CD4-positive, CD25-positive, alpha-beta regulatory T cell (primary cell): ENCODE measurements at places on chromosomes 5 and 9. TPM values are rescaled to one million over a fixed set of nuclear protein-coding genes. Genes with fewer than 3 reads are reported as not detected.
A peak's percentile ranks its signal among the peaks of the same experiment; 100 is the strongest.

DNA sequence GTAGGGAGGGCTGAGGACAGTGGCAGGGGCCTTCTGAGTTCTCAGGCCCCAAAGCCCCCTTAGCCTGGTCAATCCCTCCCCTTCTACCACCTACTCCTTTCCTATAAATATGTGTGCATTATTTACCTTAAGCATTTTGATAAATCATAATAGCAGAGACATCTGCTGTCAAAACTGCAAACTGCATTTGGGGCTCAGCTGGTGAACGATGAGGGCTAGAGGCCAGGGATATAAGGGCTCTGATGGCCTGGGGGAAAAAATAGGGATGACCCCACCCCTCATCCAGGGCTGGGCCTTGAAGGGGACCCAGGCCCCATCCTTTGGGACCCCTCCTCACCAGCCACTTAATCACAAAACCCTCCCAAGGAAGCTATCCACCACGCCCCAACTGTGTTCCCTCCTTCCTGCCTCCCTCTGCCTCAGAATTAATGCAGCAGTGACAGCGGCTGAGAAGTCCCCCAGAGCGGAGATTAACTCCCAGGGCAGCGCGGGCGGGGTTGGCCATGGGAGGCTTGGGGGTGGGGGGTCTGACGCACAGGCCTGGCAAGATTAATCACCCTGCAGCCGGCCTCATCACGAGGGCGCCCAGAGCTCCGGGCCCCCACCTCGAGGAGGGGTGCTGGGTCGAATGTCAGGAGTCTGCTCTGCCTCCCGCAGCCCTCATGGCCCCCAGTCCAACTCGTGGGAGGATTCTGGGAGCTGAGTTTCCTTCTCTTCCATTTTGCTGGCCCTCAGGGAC lies 42.1 kb downstream of the CXXC5 start:
- DNase-seq: peak; percentile 37

GRCh38 chr9:19876569-19877316 lies 87.9 kb upstream of the SLC24A2 start:
- no peak for DNase-seq

- DNase-seq: no peak
Measured at GRCh38 chr5:11110128-11110527, 349.1 kb upstream of the DAP start.

- DNase-seq: no peak
Measured at GRCh38 chr5:66958980-66959641, 237.5 kb downstream of the CD180 start.

The GRM6 gene
- total RNA-seq: not detected

DNA sequence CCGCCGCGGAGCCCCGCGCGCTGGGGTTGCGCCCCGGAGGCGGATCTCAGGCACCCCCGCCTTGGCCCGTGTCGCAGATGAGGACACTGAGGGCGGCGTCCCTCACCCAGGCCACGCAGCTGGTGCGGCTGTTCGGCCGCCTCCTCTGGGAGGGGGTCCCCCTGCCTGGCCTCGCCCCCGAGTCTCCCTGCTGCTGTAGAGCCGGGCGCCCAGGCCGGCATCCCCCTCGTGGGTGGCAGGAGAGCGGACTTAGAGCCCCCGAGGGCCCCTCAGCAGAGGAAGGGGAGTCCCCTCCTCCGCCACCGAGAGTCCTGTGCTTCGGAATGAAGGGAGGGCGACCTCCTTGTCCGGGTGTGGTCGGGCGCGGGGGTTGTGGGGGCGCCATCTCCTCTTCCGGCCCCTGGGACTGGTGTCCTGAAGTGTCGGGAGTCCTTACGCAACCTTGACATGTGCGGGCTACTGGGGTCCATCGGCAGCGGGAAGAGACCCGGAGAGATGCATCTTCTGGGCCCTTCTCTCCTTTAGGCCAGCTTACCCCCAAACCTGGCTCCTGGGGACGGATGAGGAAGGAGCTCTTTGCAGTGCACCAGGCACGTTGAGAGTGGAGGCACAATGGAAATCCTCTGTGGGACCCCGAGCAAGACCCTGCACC lies 11.7 kb upstream of the EXOSC2 start:
- no peak for DNase-seq

- no peak for DNase-seq
Measured at GRCh38 chr9:86301686-86302085, 19.3 kb upstream of the ISCA1 start.

The PCDHB5 gene
- total RNA-seq: not detected

The LHFPL2 gene
- 0.47 TPM for total RNA-seq

DNA sequence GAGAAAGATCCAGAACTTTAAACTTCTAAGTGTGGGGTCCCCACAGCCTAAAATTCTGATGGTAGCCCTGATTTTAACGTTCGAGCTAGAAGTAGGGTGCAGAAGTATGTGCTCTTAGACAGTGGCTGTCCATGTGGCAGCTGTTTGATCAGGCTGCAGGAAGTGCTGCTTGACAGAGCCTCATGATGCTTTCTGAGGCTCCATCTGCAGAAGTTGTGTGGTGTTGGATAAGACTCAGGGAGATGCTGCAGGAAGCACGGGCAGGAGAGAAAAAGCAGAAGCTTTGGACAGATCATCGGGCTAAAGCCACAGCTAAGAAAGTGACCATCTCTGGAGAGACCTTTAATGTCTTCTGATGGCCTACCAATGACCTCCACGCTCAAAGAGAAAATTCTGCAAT lies 8.1 kb downstream of the MTMR12 start:
- DNase-seq: no peak

The MYMK gene
- not detected for total RNA-seq

- no peak for DNase-seq
Measured at GRCh38 chr5:40495237-40495635, 184.5 kb upstream of the PTGER4 start.

- DNase-seq: no peak
Measured at GRCh38 chr5:157345485-157345884, 79.6 kb downstream of the CYFIP2 start.

DNA sequence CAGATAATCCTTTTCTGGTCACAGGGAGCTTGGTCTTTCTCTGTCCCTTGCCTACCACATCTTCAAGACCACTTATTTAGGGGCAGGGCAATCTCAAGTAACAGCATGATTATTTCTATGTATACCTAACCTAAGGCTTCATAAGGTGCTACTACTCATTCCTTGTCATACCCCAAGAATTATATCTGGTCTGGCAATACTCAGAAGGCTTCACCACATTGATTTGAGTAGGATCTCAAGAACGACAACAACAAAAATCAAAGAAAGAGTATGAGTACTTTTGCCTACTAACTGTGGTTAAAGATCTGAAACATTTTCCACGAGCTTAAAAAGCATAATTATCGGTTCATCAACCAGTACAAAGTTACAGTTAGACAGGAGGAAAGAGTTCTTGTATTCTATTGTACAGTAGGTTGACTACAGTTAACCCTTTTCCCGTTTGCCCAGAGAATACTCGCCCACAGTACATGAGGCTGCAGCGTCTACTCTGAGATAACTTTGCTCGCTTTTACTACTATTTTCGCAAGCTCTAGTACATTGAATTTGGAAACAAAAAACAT lies 41.0 kb downstream of the FANCC start:
- DNase-seq: peak; percentile 12

- DNase-seq: no peak
Measured at GRCh38 chr9:38333047-38333446, 59.5 kb upstream of the ALDH1B1 start.

DNA sequence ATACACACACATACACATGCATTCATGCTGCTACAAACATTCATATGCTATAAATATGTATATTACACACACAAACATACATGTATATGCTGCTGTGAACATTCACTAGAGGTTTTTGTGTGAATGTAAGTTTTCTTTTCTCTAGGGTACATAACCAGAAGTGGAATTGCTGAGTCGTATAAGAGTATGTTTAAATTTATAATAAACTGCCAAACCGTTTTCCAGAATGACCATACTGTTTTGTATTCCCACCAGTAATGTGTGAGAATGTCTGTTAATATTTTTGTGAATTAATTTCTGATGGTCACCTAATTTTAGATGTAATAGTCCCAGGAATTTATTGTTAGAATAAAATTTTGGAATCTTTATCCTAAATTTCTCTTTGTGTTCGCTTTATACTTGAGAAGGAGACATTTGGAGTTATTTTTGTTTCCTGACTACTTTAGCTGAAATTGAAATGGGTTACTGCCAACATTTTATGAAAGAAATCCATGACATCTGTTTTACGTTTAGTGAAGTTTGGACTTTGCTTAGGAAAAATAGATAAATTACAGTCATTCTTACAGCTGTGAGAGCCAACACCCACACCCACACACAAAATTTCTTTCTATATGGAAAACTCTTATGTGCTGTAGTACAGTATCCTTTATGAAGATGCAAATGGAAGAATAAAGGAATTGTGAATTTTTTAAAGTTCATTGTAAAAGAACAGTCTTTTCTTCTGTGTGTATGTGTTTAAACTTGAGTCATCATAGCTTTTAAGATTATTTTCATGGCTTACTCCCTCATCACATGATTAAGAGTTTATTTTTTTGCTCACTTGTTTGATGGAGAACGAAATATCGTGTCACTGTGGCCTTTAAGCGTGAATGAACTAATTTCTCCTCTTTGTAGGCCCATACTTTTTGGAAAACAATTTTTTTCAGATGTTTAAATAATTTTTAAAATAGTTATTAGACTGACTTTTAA lies 24.3 kb downstream of the CENPP start:
- no peak for DNase-seq

The BRINP1 gene
- total RNA-seq: not detected

The LCN10 gene
- total RNA-seq: 0.30 TPM

DNA sequence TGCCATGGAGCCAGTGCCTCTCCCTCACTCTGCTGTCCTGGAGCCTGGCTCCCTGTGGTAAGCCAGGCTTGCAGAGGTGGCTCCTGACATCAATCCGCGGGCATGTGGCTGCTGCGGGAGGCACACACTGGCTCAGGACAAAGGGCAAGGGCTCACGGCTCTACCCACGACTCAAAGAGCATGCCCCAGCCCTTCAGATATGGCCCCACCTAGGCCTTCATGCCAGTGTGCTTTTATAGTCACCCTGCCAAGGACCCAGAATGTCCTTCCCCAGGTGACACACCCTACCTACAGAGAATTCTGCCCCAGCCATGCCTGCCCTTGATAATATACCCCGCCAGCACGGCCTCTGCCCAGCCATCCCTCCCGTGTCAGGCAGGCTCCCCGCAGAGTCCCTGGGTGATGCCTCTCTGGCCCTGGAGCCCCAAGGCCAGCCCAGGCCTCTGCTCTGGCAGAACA lies 1.6 kb downstream of the MGAT4B start:
- DNase-seq: no peak

The CCL28 gene
- 14.8 TPM for total RNA-seq

DNA sequence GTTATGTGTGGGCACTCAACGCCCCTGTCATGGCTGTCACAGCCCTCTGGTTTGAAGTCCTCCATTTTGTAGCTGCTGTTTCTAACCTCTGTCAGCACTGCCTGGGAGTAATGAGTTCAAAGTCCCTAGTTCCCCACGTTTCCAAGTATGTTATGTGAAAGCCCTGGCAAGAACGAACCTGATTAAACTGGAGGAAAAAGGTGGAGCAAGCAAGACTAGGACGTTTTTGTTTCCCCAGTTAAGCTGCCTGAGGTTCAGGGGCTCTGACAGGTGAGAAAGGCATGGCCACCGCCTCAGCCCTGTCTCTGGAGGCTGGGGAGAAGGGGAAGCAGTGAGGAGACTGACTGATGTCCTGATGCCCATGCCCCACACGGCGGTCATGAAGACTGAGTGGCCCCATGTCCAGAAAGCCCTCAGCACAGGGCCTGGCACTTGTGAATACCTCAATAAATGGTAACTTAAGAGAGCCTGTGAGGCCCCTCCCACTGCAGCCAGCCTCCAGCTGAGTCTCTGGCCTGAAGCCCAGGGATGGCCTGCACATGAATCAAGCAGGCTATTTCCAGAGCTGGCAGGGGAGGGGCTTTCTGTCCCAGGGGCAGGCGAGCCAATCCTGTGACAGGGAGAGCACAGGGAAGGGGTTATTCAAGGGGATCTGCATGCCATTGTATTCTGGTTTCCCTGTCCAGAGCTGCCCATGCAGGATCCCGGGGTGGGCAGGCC lies 61.8 kb downstream of the PFDN1 start:
- DNase-seq: no peak

The PDZD2 gene
- 1.3 TPM for total RNA-seq

DNA sequence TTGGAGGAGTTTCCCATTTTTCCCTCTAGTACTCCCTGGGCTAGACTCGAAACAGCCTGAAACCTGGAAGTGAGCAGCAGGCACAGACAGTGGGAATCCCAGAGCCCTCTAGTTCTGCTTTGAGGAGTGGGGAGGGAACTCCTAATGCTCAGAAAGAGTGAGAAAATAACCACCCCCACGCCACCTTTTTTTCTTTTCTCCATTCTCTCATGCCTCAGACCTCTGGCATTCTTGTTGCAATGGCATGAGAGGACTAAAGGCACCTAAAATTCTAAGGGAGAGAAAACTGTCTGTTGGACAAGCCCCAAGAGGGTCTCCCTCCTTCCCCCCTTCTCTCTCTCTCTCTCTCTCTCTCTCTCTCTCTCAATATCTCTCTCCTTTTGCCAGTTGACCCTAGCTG lies 15.1 kb upstream of the IRF1 start:
- no peak for DNase-seq

The CD74 gene
- 1,110 TPM for total RNA-seq

DNA sequence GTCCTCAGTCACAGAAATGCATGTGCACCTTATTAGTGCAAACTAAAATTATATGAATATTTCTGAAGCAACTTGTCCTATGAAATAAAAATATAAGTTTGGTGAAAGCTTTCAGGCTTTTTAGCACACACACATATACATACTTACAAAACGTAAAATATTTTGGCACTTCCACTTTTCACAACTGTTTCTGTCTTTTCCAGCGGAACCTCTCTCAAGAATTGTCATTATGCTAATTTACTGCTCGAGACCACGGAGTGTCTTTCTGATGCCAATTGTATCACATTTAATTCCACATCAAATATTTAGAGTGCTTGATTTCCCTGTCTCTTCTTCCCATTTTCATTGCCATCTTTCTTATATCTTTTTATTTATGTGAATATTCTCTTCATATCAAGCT lies 100.4 kb downstream of the MEF2C start:
- DNase-seq: no peak

GRCh38 chr5:99936911-99937310 lies 598.3 kb upstream of the FAM174A start:
- no peak for DNase-seq

DNA sequence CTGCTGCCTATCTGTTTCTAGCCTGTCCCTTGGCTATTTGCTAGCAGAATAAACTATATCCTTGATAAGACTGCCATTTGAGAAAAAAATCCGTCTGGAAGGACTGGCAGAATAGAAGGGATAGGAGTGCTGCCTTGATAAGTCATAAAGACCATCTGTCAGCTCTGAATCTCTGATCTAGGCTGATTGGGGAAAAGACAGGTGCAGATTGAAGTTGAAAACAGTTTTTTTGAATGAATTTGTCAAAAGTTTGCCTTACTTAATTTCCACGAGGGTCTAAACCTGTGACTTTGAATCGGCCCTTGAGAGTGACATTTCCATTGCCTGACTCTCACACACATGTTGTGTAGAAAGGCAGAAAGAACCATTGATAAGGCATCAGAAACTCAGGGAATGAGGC lies 218.6 kb downstream of the MAN2A1 start:
- DNase-seq: no peak

The ZFP2 gene
- total RNA-seq: 0.30 TPM

The SIT1 gene
- total RNA-seq: 76.9 TPM

The THG1L gene
- 4.5 TPM for total RNA-seq
